Glomerular endothelial cell (primary cell): ENCODE measurements at places on chromosomes 1 and 21. TPM values are rescaled to one million over a fixed set of nuclear protein-coding genes. Genes with fewer than 3 reads are reported as not detected.

TFF3 gene
- 5.4 and 10.8 TPM in 2 replicates for total RNA-seq

COL9A2 gene
- total RNA-seq = 0.12 and 1.1 TPM in 2 replicates

NEGR1 gene
- total RNA-seq = 2.0 and 2.5 TPM in 2 replicates

DPM3 gene
- total RNA-seq = 41.0 and 45.0 TPM in 2 replicates

OR10J1 gene
- total RNA-seq = not detected in 2 replicates

KIF14 gene
- 2.8 and 3.6 TPM in 2 replicates for total RNA-seq

SIK1 gene
- 0.34 and 14.8 TPM in 2 replicates for total RNA-seq

RPS6KA1 gene
- 13.3 and 29.9 TPM in 2 replicates for total RNA-seq

PDZK1IP1 gene
- not detected in 2 replicates for total RNA-seq

CELA2A gene
- not detected in 2 replicates for total RNA-seq

CELA2B gene
- total RNA-seq = not detected in 2 replicates

SSR2 gene
- total RNA-seq = 464 and 497 TPM in 2 replicates

OLFML2B gene
- total RNA-seq = 0.53 and 3.4 TPM in 2 replicates

- no peak for DNase-seq
These were observed 61.1 kb upstream of the SAMSN1 start for GRCh38 chr21:14607262-14607661.

DNA sequence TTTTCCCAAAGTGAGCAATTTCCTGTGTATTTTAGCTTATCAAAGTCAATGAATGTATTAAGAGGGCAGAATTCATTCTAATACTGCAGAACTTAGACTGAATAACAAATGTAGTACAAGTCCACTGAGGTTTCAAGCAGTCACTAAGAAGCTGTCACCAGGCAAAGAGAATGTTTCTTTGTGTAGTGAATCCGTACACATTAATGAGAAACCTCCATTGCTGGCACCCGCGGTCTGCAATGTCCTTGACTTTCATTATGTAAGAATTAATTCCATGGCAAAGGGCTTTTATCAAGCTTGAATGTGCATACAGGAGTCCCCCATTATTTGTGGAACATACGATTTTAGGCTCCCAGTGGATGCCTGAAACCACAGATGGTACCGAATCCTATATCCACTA is 719.5 kb upstream of the TMPRSS15 start:
- DNase-seq = no peak

GRCh38 chr1:32900956-32901822 is at the start of gene TMEM54:
Gene TMEM54 (minus strand): TSS chr1:32901389. CDS start chr1:32901238, 151 bp downstream.
- no peak for DNase-seq

GRCh38 chr1:176998183-176998795 is 166.2 kb downstream of the ASTN1 start:
- no peak for DNase-seq

DNA sequence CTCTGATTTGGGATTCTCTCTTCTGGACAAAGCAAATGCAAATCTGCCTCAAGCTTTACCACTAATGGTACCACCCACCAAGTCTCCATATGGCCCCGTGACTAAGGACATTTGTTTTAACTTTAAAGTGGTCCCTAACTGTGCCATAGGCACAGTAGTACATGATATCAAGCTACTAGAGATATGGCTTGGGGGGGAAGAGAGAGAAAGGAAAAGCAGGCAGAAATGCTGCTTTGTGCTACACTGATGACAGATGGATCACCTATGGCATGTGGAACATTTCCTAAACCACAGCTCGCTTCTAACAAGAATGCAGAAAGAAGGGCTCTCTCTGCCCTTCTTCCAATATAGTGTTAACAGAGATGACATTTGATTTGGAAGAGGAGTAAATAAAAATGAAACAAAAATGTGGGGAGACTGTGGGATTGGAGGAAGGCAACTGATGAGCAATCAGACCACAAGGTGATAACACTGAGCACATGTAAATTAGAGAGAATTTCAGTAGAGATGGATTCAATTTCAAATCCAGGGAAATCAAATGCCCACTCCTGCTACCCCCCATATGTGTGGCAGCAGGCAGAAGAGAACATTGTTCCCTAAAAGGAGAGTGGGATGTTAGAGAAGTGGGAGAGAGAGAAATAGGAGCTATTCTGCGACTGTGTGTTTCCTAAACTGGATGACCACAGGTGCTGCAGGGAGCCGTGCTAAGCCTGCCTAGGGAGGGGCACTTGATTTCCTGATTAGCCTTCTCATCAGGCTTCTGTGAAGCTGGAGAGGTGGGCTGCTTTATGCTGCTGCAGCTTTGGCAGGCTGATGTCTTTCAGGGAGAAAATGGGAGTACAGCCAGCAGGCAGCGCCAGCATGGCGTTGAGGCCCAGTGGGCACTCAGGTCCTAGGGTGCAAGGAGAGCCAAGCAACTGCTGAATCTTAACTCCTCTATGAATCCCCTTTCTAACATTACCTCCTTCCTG is 75.3 kb downstream of the ZNF648 start:
- DNase-seq = no peak

- DNase-seq = no peak
These were observed 5.7 kb downstream of the KCNN3 start for GRCh38 chr1:154864189-154864975.

DNA sequence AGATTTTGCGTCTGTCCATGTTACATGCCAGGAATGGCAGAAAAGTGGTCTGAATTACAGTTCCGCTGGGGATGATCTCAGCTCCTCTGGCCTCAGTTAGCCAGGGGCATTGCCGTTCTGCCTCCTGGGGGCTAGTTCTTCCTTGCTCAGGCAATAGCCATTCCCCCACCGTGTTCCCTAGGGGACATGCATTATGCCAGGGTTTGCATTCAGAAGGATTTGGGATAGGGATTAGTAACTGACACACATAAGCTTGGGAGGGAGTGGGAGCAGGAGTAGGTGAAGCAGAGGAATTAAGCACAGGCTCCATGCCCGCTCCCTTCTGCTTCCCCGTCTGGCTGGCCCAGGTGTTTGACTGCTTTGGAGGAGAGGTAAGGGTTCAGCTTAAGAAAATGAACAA is 12.7 kb downstream of the LRRC71 start:
- no peak for DNase-seq

DNA sequence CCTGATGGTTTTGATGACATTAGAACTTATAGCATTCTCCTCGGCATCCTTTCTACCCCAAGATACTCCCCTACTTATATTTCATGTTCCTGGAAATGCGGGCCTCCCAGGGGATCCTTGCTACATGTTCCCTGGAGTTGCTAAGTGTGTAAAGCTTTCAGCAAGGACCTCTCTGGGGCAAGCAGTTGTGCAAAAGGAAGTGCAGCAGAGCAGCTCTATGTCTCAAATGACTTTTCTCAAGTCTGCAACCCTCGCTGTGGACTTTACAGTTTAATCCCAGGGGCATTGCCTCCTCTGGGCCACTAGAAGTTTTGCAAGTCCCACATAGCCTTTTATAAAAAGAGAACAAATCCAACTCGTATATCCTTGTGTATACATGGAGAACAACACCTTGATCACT is 20.8 kb upstream of the MNDA start:
- DNase-seq = no peak

GRCh38 chr1:183126528-183126927 is 59.5 kb upstream of the LAMC2 start:
- no peak for DNase-seq

DNA sequence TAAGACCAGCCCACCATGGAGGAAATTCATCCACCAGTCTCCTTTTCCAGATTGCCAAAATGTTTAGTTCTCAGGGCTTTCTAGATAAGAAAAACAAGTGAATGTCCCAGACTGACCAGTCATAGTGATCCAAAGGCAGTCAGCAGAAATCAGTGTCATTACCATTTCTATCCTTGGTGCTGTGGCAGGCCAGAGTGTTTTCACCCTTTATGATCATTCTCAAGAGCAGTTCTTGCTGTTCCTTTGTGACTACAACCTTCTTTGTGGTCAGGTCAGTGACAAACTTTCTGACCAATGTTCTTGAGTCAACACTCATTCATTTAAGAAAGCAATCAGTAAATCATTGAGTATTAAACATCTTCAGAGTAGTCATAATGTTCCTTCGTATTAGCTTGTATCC is 7.3 kb upstream of the DHCR24 start:
- no peak for DNase-seq

DNA sequence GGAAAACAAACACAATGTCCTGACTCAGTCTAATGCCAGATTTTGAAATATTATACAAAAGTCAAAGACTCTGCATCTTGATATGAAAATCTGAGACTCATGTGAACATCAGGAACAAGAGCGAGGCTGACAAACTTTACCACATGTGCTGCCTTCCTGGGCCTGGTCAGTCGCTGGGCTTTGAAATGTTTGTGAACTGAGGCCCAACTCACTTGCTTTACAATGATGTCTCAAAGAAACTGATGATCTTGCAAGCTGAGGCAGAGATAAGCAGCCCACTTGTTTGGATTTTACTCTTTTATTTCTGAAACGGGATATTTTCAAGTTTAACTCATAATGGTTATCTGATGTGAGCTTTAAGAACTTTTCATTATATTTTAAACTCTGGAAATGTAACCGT is 2.1 kb downstream of the BCAR3 start:
- DNase-seq = no peak

DNA sequence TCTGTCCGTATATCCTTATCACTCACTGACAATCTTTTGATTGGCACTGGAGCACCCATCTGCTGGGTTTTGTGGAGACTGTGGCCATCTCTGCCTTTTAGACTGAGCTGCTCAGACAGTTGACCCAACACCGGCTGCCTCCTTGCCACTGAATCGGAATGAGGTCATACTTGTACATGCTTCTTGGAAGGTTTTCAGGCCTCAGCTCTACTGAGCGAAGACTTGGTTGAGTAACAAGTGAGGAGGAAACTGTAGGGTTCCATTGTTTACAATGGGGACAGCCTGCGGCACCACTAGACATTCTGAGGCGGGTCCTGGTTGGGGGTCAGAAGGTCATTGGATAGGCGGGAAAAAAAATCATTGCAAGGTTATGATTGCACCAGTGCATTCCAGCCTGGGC is 320.3 kb downstream of the KIF26B start:
- DNase-seq = no peak

- DNase-seq = no peak
These were observed 30.6 kb upstream of the USP24 start for GRCh38 chr1:55245781-55246180.

- no peak for DNase-seq
These were observed 93.0 kb downstream of the CLIC6 start for GRCh38 chr21:34761758-34762330.

GRCh38 chr21:34598931-34599400 is 15.9 kb downstream of the RCAN1 start:
- no peak for DNase-seq

GRCh38 chr1:158371188-158371953 is 17.7 kb downstream of the CD1E start:
- no peak for DNase-seq

DNA sequence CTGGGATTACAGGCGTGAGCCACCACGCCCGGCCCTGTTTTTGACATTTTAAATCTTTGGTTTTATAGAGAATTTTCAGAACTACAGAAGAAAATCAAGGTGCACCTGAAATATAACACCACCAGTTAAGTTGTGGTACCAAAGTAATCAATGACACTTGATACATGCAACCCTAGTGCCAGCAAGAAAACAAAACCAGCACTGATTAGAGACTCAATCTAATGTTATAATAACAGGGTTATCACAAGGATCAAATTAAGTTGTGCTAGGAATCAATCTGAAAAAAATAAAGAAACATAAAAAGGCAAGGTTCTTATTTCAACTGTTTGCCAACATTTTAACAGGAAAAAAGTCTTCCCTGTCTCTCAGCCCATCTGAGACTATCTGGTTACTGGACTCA is 23.8 kb downstream of the TGFBR3 start:
- DNase-seq = no peak

- DNase-seq = no peak
These were observed 49.8 kb upstream of the OLIG2 start for GRCh38 chr21:32975811-32976431.

DNA sequence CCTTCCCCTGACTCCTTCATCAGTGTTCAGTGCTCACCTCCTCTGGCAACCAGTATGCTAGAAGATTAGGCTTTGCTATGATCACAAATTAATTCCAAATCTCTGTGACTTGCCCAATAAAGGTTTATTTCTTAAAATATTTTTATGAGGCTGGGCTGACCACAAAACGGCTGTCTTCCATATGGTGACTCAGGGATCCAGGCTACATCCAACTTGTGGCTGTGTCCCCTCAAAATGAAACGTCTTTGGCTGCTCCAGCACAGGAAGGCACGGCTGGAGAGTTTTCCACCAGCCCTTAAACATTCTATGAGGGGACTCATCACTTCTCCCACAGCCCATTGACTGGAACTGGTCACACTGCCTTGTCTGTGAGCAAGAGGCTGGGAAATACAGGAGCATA is 131.5 kb downstream of the HUNK start:
- no peak for DNase-seq

DNA sequence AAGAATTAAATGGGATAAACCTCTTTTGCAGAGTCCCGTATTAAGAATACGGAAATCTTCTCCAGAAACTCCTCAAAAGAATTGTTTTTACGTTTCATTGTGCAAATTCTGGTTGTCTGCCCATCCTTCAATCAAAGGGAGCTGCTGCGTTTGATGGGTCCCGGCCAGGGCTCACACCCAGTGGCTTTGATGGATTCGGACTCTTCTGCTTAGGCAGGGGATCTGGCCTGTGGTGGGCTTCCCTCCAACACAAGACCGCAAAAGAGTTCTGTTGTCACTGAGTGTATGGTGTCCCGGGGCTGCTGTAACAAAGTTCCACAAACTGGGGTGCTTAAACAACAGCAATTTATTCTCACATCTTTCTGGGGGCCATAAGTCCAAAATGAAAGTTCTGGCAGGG is 402.0 kb downstream of the PCP4 start:
- DNase-seq = no peak

- DNase-seq = no peak
These were observed 55.7 kb downstream of the RGS5 start for GRCh38 chr1:163147019-163147418.

GRCh38 chr1:245396615-245397014 is 241.8 kb downstream of the KIF26B start:
- DNase-seq = no peak

DNA sequence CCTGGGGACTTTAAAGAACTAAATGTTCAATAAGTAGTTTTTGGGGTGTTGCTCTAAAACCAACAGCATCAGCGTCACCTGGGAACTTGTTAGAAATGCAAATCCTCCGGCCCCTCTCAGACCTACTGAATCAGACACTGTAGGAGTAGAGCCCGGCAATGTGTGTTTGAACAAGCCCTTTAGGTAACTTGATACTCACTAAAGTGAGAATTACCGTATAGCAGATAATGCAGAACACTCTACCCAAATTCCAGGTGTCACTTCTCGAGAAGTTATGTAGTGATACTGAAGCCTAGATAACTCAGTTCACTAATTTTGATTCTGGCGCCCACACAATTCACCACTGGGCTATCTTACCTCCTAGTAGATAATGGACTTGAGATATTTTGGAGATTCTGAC is 3.7 kb upstream of the DPT start:
- no peak for DNase-seq

DNA sequence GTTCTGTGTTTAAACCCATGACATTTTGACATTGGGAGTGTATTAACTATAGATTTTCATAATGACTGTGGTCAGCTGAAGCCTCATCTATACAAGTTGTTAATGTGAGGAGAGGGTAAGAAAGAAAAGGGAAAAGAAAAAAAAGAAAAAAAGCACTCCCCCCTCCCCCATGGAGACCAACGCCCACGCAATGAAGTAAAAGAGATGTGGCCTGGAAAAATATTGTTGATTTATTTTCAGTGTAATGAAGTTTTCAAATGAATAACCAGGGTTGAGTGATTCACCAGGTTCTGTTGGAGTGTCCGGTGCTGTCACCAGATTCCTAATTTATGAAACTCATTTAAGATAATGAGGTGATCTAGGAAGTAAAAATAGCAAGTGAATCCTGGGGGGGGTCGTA is 4.7 kb downstream of the RNF220 start:
- DNase-seq = no peak
